ENCODE measurements at places on chromosomes 13 and 19.

DNA sequence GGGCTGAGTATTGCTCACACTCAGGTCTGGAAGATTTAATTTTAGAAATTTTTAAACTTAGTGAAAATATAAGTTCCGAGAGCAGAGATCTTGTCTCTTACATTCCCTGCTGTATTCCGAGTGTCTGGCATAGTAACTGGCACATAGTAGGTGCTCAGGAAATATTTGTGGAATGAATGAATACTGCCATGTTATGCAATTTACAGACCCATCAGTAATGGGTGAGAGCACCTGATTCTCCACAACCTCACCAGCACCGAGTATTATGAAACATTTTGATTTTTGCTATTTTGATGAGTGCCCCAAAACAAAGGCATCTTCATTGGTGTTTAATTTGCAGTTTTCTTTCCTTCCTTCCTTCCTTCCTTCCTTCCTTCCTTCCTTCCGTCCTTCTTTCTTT lies 15.8 kb upstream of the CLASRP start:
- DNase-seq: no peak

- DNase-seq: no peak
Observed at GRCh38 chr13:33612641-33613638, 205.0 kb upstream of the RFC3 start.

GRCh38 chr19:18269070-18269723 lies 5.1 kb downstream of the IQCN start:
- no peak for DNase-seq

GRCh38 chr19:57755031-57755430 lies 8.4 kb downstream of the ZNF776 start:
- DNase-seq: no peak

DNA sequence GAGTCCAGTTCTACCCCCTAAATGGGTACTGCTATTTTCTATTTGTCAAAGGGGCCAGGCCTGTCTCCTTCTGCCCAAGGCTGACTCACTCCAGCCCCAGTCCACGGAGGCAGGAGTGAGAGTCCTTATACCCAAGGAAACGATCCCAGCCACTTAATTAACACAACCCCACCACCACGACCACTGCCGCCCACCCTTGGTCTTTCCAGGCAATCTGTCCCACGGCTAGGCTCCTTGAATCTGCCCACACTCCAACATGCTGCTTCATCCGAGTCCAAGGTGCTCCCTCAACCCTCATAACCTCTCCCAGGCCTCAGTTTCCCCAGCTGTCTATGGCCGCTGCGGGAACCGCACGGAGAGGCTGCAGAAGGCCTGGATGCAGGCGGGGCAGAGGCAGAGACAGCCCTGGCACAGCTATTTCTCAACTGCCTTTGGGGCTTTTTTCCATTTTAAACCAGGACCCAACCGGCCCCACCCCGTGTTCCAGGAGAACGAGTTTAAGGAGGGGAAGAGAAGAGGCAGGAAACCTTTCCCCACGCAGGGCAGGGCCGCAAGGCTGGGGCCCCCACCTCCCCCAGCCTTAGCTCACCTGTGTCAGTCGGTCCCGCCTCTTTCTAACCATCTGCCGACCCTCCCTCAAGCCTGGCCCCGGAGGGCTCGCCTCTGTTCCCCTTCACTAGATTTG lies 746 bp downstream of the RAB3D start:
- DNase-seq: no peak

- DNase-seq: no peak
Observed at GRCh38 chr13:43787518-43787891, 733 bp upstream of the ENOX1 start.

DNA sequence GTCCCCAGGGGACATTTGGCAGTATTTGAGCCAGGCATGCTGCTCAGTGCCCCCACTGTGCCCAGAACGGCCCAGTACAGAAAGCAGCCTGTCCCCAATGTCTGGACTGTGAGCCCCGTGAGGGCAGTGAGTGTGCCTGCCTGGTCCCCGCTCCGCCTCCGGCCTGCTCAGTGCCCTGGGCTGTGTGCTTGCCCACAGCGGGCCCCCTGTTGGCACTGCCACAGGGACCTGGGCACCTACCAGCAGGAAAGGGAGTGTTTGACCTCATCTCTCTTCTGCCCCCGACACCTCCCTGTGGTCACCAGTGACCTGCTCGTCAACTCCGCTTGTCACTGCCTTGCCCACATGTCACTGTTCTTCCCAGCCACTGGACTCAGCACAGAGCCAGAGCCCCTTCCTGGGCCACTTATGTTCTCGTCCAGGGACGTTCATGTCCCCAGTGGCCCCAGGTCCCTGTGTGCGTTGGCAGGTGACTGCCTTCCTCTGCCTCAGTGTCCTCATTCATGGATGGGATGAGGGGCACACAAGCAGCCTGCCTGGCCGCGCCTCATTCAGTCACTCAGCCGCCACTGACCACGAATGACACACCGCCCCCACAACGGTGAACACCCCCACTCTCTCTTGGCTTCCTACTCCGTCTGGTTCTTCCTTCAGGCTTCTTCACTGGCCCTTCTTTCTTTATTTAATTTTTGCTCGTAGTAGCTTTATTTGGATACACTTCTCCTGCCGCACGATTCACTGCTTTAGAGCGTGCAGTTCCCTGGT lies 2.8 kb downstream of the FZR1 start:
- no peak for DNase-seq

DNA sequence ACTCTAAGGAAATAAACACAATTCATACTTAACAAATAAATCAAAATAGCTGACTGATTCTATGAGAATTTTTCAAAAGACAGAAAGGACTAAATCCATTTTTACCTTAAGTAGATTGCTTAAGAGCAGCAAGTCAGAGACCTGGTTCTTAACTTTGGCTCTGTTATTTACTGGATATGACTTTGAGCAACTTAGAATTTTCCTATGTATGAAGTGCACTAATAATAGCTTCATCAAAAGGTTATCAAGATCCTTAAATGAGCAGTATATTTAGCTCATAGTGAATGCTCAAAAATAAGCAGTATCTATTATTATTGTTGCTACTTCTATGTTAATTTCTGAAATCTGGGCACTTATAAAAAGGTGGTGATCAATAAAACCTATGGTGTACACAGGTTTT lies 95.3 kb downstream of the POSTN start:
- DNase-seq: no peak

- DNase-seq: no peak
Observed at GRCh38 chr19:50669302-50670101, 20.3 kb downstream of the C19orf81 start.

DNA sequence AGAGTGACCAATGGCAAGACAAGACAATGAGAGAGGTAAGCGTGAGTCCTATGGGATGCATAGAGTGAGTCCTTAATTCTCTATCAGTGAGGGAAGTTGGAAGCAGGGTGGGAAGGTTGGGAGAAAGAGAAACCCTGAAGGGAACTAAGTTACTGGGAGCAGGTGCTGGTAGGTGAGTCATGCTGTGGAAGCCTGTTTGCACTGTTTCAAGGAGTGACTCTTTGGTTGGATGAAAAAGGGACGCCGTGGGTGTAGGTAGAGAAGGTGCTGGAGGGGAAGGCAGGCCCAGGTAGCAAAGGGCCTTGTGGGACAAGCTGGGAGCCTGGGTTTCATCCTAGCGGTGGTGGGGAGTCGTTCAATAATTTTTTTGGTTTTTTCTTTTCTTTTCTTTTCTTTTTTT lies 21.9 kb downstream of the IGFL1 start:
- DNase-seq: no peak

DNA sequence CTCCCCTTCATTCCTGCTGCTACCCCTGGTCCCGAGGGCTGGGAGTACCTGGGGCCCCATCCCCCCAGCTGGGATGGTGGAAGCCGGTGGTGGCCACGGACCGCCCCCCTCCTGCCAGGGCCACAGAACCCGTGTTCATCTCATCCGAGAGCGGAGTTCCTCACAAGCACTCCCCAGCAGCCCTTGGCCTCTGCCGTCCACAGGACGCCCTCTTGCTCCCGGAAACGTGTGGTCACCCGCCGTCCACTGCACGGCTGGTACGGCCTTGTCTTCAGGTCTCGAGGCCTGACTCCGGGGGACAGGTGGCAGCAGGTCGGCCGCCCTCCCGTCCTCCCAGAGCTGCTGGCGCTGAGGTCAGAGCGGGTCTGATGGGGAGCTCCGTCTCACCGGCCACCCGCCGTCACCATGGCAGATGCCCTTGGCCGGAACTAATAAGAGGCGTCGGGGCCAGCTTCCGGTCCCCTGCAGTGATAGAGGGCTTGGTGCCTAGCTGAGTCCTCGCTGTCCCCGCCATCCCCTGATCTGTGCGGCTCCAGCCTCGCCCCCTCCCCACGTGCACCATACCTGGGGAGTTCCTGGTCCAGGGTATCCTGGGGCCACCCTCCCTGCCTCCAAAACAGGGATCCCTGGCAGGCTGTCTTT lies 16.5 kb upstream of the CSNK1G2 start:
- DNase-seq: no peak

Data from NCI-H2029 treated with DMSO at 0.1 percent for 48 hours (cell line).